ENCODE measurements at places on chromosomes 12 and 14.

DNA sequence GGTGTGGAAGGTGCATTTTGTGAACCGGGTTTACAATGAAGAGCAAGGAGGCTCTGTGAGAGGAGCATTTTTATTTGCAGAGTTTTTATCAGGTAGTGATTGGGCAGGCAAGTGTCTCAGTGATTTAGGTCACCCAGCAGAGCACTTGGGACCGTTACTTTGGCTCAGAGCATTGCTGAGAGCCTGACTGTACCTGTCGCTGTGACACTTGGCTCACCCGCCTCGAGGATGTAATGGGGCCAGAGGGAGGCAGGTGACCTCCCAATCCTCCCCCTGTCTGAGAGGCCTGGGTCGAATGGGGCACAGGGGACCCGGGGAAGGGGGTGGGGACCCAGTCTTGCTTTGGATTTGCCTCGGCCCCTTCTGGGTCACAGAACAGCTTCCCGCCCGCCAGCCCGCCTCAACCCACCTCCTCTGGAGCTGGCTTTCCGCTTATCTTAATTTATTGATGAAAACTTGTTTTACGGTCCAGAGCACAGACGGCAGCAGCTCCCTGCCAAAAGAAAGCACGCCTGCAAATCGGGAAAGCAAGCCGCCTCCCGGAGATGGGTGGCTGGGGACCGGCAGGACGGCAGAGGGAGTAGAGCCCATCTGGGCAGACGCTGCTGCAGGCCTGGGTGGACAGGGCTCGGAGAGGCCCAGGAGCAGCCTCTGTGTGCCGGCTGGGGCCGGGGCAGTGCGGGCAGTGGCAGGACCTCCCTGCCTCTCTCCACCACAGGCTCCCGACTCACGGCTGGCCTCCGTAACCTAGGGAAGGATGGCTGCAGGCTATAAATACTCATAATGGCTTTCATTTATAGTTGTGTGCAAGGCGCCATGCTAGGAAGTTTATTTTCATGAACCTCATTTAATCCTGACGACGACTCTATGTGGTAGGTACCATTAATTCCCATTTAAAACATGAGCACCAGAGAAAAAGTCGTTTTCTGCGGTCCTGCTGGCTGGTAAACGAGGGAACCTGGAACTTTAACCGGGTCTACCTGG lies 187.1 kb downstream of the TSPAN9 start:
- DNase-seq = no peak

DNA sequence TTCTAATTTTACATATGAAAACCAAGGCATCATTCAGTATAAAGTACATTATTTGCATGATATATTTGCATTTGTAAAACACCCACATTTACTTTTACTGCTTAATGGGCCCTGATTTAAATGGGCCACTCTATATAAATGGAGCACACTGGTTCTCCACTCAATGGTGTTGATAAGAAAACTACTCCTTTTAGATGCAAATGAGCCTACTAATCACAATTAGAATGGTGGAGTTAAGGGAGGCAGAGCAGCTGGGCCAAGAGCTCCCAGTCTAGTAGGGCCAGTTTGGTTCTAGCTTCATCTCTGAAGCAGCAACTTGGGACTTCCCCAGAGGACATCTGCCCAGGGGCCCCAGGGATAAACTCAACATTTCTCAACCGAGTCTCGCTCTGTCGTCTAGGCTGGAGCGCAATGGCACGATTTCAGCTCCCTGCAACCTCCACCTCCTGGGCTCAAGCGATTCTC lies 120.7 kb downstream of the FOXN3 start:
- no peak for DNase-seq

- no peak for DNase-seq
These were observed 13.5 kb downstream of the AMN1 start for GRCh38 chr12:31715283-31715825.

- DNase-seq = no peak
These were observed 173.0 kb upstream of the WSCD2 start for GRCh38 chr12:107955966-107956643.

DNA sequence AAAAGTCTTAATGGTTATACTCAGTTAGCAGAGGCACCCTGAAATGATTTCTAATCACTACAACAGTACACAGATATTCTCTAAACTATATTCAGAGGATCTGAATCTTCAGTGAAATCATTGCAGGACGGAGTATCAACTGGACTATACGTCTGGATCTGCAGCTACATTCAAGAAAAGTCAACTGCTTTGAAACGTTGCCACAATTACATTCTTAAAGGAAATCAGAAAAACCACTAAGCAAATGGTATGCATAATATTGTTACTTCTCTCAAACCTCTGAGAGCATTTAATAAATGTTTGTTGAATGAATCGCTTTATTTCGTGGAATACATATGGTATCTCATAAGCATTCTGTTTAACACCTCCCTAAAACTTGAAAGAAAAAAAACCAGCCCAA lies 67.4 kb downstream of the MED13L start:
- no peak for DNase-seq

DNA sequence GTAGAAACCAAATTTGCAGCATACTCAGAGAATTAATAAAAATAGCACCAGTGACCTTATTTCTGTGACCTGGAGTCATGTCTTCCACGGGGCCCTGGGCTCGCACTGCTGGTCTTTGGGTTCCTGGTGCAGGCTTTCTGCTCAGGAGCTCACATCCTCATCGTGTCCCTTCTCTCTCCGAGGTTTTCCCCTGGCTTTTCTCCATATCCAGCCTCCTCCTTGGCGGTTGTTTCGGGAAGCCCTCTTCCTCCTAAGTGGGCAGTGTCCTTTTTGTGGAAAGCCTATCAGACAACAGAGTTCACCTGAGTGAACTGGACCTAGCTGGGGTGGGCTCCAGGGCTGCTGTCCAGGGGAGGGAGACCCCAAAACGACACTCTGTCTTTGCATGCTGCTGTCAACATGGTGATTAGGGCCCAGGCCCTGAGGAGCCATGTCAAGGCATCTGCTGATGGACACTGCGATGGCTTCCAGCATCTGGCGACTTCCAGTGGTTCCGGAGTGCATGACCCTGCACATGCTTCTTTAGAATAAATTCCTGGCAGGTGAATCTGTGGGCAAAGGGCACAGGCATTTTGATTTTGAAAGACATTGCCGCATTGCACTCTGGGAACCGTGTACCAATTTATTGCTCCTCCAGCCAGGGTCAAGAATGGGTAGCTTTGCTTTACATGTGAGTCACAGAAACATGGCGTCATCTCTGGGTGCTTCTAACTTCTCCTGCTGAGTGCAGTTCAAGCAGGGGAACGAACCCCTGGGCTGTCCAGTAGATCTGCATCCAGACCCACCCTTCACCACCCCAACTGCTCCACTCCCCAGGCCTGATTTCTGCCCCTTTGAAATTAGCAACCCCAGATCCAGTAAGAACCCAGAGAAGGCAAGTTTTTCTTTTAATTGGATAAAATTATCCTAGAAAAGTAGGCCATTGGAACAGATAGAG lies 136.8 kb downstream of the ADGRD1 start:
- no peak for DNase-seq

- DNase-seq = no peak
These were observed 21.2 kb upstream of the MEG3 start for GRCh38 chr14:100804558-100805309.

DNA sequence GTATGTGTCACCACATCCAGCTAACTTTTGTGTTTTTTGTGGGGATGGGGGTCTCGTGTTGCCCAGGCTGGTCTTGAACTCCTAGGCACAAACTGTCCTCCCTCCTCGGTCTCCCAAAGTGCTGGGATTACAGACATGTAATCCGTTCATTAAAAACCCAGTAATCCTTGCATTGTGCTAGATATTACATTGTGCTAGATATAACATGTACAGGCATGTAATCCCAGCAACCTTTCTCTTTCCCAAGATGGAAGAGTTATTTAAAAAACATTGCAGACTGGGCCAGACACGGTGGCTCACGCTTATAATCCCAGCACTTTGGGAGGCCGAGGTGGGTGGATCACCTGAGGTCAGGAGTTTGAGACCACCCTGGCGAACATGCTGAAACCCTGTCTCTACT lies 19.7 kb downstream of the ELK3 start:
- no peak for DNase-seq

DNA sequence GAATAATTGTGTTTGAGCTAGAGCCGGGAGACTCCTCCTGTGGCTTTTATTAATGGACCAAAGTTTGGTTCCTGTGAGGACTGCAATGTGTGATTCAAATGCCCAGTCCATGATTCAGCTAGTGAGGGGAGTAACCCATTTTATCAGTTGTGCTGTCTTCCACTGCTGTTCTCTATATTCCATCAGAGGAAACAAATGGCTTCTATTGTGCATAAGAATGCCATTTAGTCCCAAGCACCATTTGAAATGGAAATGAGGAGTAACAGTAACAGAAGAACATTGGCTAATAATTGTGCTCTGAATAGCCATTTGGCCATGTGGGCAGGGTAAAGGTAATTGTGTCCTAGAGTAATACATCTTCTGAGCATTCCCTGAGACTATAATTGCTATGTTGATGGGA lies 642.7 kb downstream of the DIO2 start:
- DNase-seq = no peak

DNA sequence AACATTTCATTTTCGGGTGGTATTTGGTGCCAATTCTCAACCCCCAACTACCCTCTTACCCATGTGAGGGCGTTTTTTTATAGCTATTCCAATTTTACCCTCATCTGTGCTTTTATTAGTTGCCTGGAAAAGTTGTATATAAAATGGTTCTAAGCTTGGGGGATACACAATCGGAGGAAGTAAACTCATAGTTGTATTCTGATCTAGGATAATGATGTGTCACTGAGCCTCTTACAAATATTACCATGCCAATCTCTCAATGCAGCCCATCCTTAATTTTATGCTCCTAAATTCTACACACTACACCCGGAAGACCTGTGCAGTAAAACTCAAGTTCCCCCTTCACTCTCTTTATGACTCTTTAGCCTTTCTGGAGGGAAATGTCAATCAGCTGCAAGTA lies 1206.5 kb upstream of the FLRT2 start:
- DNase-seq = no peak

DNA sequence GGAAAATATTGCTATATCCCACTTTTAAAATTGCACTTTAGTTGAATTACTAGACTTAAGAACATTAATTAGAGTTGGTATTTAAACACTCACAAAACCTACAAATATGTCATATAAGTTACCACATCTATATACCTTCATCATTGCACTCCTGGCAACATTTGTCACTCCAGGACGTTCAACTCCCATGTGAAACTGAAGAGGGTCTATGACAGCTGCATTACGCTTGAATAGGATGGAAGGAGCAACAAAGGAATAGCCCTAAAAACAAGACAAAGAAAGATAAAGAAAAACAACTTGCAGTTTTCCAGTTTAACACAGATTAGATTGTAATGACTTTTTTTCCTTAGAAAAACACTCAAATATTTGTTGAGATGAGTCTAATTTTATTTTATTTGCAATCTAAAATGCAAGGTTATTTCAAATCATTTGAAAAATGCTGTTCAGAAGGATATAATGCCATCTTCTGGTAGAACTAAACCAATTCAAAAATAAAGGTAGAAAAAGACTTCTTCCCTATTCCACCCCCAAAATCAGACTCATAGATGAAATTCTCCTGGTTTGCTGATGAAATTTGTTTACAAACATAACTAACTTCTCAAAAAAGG lies 84.3 kb upstream of the TTC7B start:
- DNase-seq = no peak

DNA sequence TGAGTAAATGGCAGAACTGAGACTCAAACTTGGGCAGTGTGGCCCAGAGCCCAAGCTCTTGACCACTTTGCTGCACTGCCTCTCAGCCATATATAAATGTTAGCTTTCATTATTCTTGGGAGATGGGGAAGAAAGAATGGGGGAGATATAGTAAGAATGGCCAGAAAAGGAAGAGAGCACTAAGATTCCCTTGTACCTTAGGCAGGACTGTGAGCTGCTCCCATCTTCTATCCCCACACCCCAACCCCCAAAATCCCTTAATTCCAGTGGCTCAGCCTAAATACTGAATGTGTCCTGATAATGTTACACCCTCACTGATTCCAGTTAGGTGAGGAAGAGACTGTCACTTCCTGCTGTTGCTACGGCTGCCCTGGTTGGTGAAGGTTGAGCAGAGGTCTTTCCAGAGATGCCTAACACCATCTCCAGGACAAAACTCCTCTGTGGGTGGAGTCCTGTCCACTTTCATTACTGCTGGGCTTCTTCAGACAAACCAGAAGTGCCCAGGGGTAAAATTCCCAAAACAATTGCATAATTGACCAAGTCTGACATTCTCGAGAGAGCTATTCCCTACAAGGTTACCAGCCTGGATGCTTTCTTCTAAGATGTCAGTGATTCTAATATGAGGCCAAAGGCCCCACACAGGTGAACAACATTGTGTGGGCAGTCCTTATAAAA lies 51.8 kb downstream of the GNG2 start:
- no peak for DNase-seq

GRCh38 chr12:129635021-129635685 lies 268.7 kb downstream of the TMEM132D start:
- no peak for DNase-seq

GRCh38 chr12:4154672-4155225 lies 118.8 kb upstream of the CCND2 start:
- no peak for DNase-seq

- no peak for DNase-seq
These were observed 302.3 kb upstream of the TBX3 start for GRCh38 chr12:114986178-114986714.

- DNase-seq = no peak
These were observed 182.7 kb downstream of the ANO6 start for GRCh38 chr12:45398552-45398951.

- no peak for DNase-seq
These were observed 12.1 kb upstream of the STAC3 start for GRCh38 chr12:57263096-57263495.

DNA sequence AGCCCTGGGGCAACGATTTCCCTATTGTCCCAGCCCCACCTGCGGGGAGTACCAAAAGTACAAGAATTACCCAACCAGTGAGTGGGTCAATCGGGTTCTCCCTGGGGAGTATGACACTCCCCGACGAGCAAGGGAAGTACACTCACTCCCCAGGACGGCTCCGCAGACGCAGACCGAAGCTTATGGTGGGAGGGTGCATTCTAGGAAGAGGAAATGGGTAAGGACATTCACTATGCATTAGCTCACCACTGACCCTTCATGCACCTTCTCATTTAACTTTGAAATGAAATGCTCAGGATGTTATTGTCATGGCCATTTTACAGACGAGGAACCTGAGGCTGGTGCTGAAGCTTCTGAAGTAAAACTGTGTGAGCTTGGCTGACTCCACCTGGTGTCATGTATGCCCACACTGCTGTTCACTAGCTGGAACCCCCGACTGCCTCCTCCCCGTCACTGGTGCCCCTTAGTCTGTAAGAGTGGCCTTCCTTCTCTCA lies 45.8 kb upstream of the TMED10 start:
- no peak for DNase-seq

DNA sequence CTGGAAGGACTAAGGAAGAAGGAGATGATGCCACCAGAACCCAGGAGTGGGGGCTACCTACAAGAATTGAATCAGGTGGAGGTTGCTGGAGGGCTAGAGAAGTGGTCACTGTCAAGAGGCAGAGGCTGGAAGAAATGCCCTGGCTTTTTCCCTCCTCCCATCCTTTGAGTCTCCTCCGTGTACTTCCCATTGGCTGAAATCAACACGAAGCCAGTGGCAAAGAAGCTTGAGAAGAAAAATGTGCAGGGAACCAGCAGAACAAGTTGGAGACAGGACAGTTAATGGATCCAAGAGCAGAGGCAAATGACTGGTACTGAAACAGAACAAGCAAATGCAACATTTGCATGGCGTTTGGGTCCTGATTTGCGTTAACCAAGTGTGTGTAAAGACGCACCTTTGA lies 9.1 kb upstream of the FBLN5 start:
- DNase-seq = no peak

GRCh38 chr14:46574221-46574977 lies 77.2 kb downstream of the RPL10L start:
- DNase-seq = no peak

GRCh38 chr12:115886666-115887065 lies 390.8 kb downstream of the MED13L start:
- DNase-seq = no peak
